ENCODE measurements at places on chromosomes 4 and X. TPM values are rescaled to one million over a fixed set of nuclear protein-coding genes. Genes with fewer than 3 reads are reported as not detected.

SSX4 gene
- total RNA-seq = not detected

STARD8 gene
- total RNA-seq = 10.7 TPM

CLDN22 gene
- total RNA-seq = 0.05 TPM

LGI2 gene
- 0.19 TPM for total RNA-seq

SLC6A14 gene
- not detected for total RNA-seq

- H3K4me3 ChIP-seq = no peak overlapping the region
- H3K27ac ChIP-seq = no peak overlapping the region
- no peaks in the 10 kb centered on the region for H3K27me3 ChIP-seq
- no peaks in the 10 kb centered on the region for H3K36me3 ChIP-seq
- no peak for DNase-seq
- no peaks in the 10 kb centered on the region for H3K4me1 ChIP-seq
Measured at GRCh38 chr4:143668930-143669552, 31.4 kb downstream of the FREM3 start.

GRCh38 chrX:131235768-131236545 is 53.1 kb downstream of the IGSF1 start:
- H3K27ac ChIP-seq = no peak overlapping the region
- H3K27me3 ChIP-seq = peaks cover 2% of the 10 kb centered on the region
- no peak for DNase-seq
- no peaks in the 10 kb centered on the region for H3K4me1 ChIP-seq
- no peaks in the 10 kb centered on the region for H3K36me3 ChIP-seq

DNA sequence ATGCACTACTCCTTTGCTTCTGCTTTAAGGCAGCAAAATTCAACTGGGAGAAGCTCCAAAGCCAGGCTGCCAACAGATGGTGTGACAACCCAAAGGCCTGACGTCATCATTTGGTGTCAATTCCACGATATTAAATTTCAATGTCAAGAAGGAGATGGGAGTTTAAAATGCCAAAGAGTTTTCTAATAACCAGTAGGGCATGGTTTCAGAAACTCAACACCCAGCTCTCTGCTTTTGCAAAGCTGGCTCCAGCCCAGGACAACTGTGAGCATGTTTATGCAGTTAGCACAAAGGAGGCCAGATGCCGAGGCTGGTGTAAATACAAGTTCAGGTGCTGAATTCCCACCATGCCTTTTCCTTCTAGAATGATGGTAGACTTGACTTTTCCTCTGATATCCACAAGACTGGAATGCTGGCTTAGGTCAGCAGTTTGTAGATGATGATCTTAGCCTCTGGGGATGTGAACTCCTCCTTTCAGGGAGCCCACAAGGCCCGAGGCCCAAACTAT is 67.3 kb downstream of the AFAP1 start:
- no peak overlapping the region for H3K27ac ChIP-seq
- H3K36me3 ChIP-seq = no peaks in the 10 kb centered on the region
- H3K4me1 ChIP-seq = no peaks in the 10 kb centered on the region

GRCh38 chrX:136819031-136819703 is 38.4 kb upstream of the ARHGEF6 start:
- no peaks in the 10 kb centered on the region for H3K4me1 ChIP-seq
- no peak overlapping the region for H3K4me3 ChIP-seq
- H3K27ac ChIP-seq = no peak overlapping the region
- H3K27me3 ChIP-seq = no peaks in the 10 kb centered on the region

GRCh38 chrX:38864165-38864564 is 62.9 kb downstream of the MID1IP1 start:
- DNase-seq = no peak
- H3K27me3 ChIP-seq = no peaks in the 10 kb centered on the region
- H3K4me3 ChIP-seq = no peak overlapping the region

DNA sequence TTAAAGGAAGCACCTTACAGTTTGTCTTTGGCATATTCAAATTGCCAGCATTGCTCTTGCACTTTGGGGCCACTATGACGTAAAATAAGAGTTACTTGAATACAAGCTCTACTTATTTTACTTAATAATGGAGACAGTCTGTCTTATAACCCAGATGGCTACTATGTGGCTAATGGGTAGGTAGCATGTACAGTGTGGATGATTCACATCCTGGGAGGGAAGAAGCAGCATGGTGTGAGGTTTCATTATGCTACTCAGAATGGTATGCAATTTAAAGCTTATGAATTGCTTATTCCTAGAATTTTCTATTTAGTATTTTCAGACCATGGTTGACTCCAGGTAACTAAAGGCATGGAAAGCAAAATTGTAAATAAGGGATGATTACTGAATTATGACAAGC is 761.8 kb upstream of the ATOH1 start:
- DNase-seq = no peak
- H3K27me3 ChIP-seq = no peaks in the 10 kb centered on the region
- no peaks in the 10 kb centered on the region for H3K4me1 ChIP-seq
- H3K27ac ChIP-seq = no peak overlapping the region
- H3K4me3 ChIP-seq = no peak overlapping the region
- H3K36me3 ChIP-seq = no peaks in the 10 kb centered on the region

DNA sequence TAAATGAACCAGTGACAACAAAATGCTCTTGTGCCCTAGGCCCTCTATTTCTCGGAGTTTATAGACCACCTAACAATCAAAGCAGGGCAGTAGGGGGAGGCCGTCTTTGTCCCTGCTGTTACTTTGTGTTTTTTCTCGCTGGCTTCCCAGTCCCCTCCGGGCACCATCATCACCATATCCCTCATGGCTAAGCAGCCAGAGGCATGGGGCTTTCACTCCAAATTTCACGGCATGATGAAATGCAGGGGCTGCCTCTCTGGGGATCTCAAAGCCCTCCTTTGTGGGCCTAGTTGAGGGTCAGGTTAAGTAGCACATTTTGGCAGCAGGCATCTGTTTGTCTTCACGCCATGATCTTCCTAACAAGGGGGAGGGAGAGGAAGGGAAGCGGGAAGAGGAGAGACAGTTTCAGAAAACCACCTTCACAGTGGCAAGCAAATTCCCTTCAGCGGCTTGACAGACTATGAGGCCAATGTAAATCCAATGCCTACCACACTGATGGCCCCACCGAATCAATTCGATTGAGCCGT is 91.9 kb downstream of the ANOS1 start:
- H3K27ac ChIP-seq = no peak overlapping the region
- no peaks in the 10 kb centered on the region for H3K27me3 ChIP-seq
- H3K4me3 ChIP-seq = no peak overlapping the region
- H3K36me3 ChIP-seq = no peaks in the 10 kb centered on the region
- no peak for DNase-seq

DNA sequence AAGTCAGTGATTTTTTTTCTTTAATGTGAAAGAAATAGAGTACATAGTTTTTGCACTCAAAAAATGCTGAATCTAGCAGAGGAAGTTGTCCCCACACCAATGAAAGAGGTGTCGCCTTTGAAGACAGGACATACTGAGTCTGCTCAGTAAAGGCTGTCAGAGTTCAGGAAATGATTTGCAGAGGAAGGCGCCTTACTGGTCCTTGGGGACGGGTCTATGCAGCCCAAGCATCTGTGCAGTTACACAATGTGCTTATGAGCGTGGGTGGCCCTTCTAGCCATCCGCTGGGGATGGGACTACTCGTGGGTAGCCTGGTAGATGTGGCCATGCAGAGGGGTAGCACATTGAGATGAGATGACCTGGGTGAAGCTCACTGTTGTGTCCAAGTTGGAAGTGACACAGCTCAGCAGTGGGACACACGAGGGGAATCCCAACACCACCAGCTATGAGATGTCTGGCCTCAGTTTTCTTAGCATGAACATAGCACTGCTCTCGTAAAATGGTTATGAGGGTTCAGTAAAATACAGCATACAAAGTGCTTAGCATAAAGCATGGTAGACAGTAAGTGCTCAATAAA is 116.5 kb upstream of the RBPJ start:
- H3K4me1 ChIP-seq = peaks cover 21% of the 10 kb centered on the region
- no peak overlapping the region for H3K27ac ChIP-seq
- H3K27me3 ChIP-seq = no peaks in the 10 kb centered on the region
- H3K4me3 ChIP-seq = no peak overlapping the region
- DNase-seq = no peak
- no peaks in the 10 kb centered on the region for H3K36me3 ChIP-seq

DNA sequence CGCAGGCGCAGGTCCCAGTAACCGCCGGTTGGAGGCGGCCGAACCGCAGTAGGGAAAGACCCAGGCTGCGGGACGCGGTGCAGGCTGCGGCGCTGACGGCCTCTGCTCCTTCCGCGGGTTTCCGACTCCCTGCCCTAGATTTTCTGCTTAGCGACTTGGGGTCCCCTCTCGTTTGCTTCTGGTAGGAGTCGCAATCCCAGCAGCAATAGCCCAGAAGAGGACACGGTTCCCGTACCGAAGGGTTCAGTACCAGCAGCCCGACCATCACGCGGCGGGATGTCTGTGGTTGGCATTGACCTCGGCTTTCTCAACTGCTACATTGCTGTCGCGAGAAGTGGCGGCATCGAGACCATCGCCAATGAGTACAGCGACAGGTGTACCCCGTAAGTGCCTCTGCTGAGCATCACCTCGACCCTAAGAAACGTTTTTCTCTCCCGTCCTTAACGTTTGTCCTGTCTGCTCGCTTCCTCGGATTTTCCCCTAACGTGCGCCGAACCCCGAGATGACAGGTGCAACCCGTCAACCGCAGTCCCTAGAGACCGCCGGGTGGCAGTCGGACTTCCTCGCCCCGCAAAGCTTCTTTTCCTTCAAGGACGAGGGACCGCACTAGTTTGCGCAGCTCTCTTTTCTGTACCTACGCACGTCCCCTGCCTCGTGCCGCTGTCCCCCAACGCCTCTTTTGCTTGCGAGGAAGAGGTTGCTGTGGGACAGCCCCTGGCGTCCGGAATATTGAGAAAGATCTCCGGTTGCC is at the start of gene HSPA4L:
Gene HSPA4L (plus strand): TSS at position 48 of the 751 bp plus-strand sequence. CDS start 229 bp downstream, at position 277.
- peak within 1 kb of the TSS; percentile 87 for H3K27ac ChIP-seq
- no peaks in the 10 kb centered on the region for H3K27me3 ChIP-seq
- H3K4me1 ChIP-seq = no peaks in the 10 kb centered on the region

- H3K36me3 ChIP-seq = no peaks in the 10 kb centered on the region
- no peak overlapping the region for H3K27ac ChIP-seq
- H3K4me1 ChIP-seq = no peaks in the 10 kb centered on the region
- no peaks in the 10 kb centered on the region for H3K27me3 ChIP-seq
- no peak overlapping the region for H3K4me3 ChIP-seq
Measured at GRCh38 chr4:53960843-53961242, 103.6 kb downstream of the CHIC2 start.

DNA sequence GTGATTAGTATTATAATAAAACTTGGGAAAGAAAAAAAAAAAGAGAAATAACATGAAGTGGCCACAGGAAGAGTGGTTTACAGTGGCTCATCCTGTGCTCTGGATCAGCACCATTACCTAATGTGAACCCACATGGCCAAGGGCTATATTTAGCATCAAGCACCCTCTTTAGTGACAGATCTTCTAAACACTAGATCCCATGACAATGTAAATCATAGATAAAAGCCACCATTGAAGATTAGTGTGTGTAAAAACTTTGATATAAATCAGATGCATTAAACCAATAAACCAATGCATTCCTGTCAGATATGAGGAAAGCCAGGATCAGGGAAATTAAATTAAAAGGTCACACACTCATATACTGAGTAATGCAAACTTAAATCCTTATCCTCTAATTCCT is 400.6 kb upstream of the MAGEB18 start:
- no peaks in the 10 kb centered on the region for H3K4me1 ChIP-seq
- H3K27ac ChIP-seq = no peak overlapping the region
- DNase-seq = no peak
- H3K4me3 ChIP-seq = no peak overlapping the region
- H3K27me3 ChIP-seq = no peaks in the 10 kb centered on the region
- H3K36me3 ChIP-seq = no peaks in the 10 kb centered on the region

- no peak overlapping the region for H3K27ac ChIP-seq
- no peaks in the 10 kb centered on the region for H3K36me3 ChIP-seq
- peak overlapping the region; percentile 59 for H3K4me3 ChIP-seq
- H3K4me1 ChIP-seq = peaks cover 5% of the 10 kb centered on the region
- peaks cover 4% of the 10 kb centered on the region for H3K27me3 ChIP-seq
Measured at GRCh38 chr4:73868206-73869129, 725 bp upstream of the CXCL1 start.

GRCh38 chr4:145281951-145282350 is 101.6 kb upstream of the OTUD4 start:
- no peaks in the 10 kb centered on the region for H3K36me3 ChIP-seq
- H3K27me3 ChIP-seq = no peaks in the 10 kb centered on the region
- no peaks in the 10 kb centered on the region for H3K4me1 ChIP-seq
- no peak overlapping the region for H3K27ac ChIP-seq
- no peak overlapping the region for H3K4me3 ChIP-seq

GRCh38 chr4:141126769-141127168 is 6.5 kb downstream of the RNF150 start:
- no peak overlapping the region for H3K4me3 ChIP-seq
- peaks cover 6% of the 10 kb centered on the region for H3K27me3 ChIP-seq
- DNase-seq = no peak
- H3K4me1 ChIP-seq = no peaks in the 10 kb centered on the region
- H3K36me3 ChIP-seq = no peaks in the 10 kb centered on the region

DNA sequence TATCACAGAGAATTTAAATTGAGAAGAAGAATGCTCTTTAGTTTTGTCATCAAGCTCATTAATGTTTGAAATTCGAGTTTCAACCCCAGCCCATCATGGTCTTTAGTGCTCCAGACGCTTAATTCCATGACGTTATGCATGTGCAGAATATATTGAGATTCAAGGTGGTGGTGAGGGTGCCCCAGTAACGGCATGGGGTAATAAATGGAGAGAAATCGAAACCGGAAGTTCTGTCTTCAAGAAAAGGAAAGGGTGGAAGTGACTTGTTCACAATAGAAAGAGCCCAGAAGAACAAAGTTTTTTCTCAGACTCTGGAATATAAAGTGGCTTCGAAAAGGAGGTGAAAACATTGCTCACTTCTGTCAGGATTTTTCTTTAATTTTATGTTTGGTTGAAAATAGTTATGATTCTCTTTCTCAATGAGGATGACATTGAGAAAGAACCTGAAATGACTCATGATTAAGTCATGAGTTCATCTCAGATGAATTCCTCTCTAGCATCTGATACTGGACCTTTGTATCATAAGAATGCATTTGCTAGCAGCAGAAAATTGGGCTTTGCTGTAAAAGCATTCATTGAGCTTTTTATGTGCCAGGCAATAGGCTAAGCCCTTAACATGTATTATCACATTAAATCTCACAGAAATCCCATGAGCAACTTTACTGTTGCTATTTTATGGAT is 779 bp upstream of the DDX60L start:
- H3K27me3 ChIP-seq = no peaks in the 10 kb centered on the region
- H3K27ac ChIP-seq = peak overlapping the region; percentile 95
- peak overlapping the region; percentile 91 for H3K4me3 ChIP-seq

Data from liver (tissue), 10 donors.